ENCODE measurements at places on chromosomes 6 and 20.

DNA sequence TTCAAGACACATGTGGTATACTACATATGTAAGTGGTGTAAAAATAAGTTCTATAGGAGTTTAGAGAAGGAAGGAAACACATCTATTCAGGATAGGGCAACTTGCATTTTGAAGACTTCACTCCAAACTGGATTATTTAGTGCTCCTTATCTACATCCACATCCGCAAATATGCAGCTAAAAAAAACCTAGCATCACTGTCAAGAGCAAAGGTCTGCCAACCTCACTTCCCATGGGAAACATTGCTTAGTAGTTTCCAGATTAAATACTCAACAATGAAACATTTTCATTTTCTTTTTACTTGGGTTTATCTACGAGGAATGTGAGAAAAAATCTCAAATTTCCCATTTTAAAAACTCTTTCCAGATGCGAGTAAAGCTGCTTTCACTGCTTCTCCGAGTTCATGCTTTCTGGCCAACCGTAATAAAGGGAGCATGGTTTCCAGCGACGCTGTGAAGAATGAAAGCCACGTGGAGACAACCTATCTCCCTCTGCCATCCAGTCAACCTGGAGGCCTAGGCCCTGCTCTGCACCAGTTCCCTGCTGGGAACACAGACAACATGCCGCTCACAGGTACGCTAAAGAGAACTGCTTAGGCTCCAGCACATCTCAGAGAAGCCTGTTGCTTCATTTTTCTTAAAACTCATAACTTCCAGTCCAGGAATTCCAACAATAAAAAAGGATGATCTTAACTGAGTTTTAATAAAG lies 48.2 kb downstream of the RFX6 start:
- no peak for DNase-seq

DNA sequence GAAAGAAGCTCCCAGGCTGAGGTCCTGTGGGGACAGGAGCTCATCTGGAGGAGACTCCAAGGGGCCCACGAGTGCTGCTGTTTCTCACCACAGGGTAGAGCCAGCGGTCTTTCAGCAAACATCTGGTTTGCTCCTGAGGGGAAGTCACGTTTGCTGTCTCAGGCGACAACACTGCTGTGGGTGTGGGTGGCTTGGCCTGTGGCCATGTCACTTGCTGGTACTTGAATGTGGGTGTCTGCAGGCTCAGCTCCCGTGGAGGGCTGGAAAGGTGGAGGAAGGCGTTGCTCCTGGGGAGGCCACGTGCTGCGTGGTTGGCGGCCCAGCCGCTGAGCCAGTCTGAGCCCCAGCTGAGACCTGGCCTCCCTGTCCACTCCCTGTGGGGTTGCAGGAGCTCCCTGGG lies 52.8 kb upstream of the MPC1 start:
- no peak for DNase-seq

DNA sequence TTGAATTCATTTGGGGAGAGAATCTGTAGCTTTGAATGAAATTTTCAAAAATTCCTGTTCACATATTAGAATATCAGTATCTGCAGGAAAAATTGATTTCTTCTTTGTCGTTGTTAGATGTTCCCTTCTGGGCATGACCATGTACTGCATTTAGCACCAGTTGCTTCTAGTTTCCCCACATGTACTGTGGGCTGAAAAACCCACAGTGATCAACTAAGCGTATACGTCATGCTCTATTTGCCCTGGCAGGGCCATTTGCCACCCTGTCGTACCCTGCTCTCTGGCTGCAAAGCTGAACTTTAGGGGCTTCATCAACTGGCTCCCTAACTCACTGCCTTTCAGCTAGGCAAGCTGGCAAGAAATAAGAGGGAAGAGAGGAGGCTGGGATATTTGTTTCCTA lies 340.7 kb upstream of the TSHZ2 start:
- DNase-seq = no peak

DNA sequence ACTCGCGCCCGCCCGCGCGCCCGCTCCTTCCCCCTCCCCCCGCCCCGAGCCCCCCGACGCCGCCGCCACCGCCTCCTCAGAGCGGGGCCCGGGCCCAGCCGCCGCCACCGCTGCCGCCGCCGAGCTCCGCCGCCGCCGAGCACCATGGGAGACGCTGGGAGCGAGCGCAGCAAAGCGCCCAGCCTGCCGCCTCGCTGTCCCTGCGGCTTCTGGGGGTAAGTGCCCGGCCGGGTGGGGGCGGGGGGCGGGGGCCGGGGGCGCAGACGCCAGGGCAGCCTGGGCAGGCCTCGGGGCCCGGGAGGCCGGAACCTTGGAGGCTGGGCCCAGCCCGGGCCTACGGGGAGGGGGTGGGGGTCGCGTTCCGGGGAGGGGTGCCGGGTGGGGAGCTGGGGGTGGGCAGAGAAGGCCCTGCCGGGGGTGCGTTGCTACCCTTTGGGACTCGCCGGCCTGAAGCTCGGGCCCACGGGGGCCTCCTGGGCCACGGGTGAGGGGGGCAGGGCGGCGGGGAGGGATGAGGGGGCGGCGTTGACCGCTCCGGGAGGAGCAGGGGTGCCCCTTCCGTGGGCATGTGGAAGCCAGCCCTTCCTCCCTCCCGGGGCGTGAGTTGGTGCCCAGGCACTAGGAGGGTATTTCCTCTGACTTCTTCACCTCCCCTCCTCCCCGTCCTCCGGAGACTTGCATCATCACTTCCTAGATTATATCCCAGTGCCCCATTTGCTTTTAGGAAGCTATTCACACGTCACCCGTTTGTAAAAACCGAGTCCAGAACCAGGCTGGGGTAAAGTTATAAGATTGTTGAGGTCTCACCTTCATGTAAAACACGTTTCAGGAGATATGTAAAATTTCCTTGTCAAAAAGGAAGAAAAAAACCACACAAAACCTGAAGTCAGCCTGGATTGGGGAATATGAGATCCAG lies 533 bp downstream of the ZFAND3 start:
- DNase-seq = peak; percentile 7

DNA sequence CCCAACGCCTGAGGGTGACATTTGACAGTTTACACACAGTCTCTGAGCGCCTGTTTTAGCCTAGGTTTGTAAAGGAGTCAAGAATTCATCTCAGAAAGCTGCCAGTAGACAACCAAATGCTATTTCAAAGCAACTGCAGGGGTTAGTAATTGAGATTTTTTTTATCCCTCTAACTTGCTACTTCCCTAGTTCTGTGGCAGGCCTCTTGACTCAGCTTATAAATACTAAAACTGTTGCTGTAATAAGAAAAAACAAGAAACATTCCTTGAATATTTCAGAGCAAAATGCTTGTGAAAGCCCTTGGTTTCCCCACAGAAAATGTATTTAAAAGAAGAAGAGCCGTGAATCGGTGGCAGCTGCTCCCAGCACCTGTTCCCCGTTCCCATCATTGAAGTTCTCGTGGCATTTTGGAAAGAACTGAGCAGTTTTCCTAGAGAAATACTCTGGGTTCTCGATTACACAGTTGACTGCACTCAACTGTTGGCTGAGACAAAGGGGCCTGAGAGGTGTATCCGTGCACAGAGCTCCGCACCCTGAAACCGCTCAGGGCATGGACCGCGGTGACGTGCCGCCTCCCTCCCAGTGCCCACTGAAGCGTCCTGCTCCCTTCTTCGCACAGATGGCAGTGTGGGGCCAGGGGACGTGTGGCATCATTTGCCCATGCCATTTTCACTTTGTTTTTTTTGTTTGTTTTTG lies 20.9 kb downstream of the DLL1 start:
- DNase-seq = no peak

DNA sequence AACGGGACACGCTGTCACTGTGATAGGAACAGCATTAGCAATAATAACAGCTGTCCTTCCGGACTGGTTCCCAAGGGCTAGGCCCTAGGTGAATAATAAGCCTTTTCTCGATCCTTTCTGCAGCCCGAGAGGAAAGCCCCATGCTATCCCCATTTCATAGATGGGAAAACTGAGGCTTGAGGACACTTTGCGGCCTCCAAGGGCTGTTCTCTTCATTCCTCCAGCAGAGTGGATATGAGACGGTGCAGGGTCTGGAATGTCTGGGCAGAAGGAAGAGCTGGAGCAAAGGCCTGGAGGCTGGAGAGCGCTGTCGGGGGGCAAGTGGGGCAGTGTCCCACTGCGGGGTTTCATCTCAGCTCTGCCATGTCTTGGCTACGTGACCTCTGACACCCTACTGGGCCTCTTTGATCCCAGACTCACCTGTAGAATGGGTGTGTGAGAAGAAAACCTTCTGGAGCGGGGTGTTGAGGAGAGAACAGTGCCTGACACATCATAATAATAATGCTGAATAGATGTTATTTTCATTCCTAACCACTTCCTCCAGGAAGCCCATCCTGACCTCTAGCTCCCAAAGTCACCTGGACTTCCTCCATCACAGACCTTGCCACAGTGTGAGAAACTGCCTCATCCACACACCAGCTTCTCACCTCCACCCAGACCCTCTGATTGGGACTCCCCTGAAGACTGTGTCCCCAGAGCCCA lies 74.8 kb downstream of the CEBPB start:
- no peak for DNase-seq

DNA sequence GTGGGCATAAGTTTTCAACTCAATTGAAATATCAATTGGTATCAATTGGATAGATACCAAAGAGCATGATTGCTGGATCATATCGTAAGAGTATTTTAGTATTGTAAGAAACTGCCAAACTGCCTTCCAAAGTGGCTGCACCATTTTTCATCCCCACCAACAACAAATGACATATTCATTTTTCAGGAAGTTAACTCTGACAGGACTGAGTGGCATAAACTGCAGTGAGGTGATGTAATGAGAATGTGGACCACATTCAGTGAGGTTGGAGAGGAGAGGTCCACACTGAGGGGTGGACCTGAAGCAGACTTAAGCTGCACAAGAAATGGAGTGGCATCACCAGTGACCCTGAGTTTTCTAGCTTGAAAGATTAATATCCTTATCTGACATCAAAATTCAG lies 11.6 kb upstream of the CALHM6 start:
- no peak for DNase-seq

DNA sequence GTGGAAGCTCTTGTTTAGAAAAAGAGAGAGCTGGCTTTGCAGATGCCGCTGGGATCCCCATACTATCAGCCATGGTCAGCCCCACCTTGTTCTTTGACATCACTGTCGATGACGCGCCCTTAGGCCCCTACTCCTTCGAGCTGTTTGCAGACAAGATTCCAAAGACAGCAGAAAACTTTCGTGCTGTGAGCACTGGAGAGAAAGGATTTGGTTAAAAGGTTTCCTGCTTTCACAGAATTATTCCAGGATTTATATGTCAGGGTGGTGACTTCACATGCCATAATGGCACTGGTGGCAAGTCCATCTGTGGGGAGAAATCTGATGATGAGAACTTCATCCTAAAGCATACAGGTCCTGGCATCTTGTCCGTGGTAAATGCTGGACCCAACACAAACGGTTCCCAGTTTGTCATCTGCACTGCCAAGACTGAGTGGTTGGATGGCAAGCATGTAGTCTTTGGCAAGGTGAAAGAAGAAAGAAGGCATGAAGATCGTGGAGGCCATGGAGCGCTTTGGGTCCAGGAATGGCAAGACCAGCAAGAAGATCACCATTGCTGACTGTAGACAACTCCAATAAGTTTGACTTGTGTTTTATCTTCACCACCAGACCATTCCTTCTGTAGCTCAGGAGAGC lies 2.4 kb upstream of the BLCAP start:
- DNase-seq = no peak

DNA sequence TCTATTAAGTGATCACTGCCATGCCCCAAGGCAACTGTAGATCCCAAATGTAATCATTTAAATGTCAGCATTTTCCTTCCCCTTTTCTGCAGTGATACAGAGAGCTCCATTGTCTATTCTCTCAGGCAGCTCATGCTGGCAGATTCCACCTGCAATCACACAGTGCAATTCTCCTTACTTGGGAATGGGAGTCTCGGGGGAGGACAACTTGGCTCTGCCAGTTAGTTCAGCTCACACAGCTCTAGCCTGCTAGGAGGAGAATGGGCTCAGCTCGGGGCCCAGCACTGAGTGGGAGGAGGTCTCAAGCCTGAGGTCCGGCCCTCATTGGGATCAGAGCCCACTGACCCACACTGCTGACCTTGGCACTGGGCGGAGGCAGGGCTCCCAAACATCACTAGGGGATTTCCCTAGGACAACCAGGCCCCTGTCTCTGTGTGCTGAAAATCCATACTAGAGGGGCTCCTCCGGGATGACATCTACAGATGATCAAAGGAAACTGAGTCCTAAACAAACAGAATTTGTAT lies 109.2 kb upstream of the ASF1A start:
- no peak for DNase-seq

- DNase-seq = no peak
Observed at GRCh38 chr6:77857421-77857820, 204.6 kb downstream of the MEI4 start.

Data from activated CD4-positive, alpha-beta T cell treated with anti-CD3 and anti-CD28 coated beads, Interleukin-2, amount 50 U/mL, for 24 hours (primary cell).